ENCODE measurements at places on chromosomes 5 and 9. TPM values are rescaled to one million over a fixed set of nuclear protein-coding genes. Genes with fewer than 3 reads are reported as not detected.

The FGF1 gene
- total RNA-seq = 3.8 TPM

The CDC20B gene
- not detected for total RNA-seq

The ZNF189 gene
- total RNA-seq = 12.4 TPM

The ARHGEF28 gene
- total RNA-seq = 26.2 TPM

The SPRY4 gene
- 2.6 TPM for total RNA-seq

The WDR41 gene
- total RNA-seq = 69.5 TPM

The KIF24 gene
- total RNA-seq = 0.68 TPM

The TEK gene
- 29.1 TPM for total RNA-seq

The SPATA31C1 gene
- not detected for total RNA-seq

The OTULINL gene
- 0.08 TPM for total RNA-seq

The TAF11L5 gene
- total RNA-seq = not detected

The BRINP1 gene
- 27.4 TPM for total RNA-seq

The C1QTNF2 gene
- total RNA-seq = 0.35 TPM

The CEP72 gene
- 1.7 TPM for total RNA-seq

The B4GALT1 gene
- total RNA-seq = 37.4 TPM

The STPG3 gene
- not detected for total RNA-seq

The ICE1 gene
- total RNA-seq = 9.1 TPM

The VCAN gene
- total RNA-seq = 735 TPM

The SHOC1 gene
- not detected for total RNA-seq

The MED7 gene
- 4.3 TPM for total RNA-seq

The SOHLH1 gene
- total RNA-seq = not detected

The GABRA1 gene
- total RNA-seq = not detected

The HBEGF gene
- 12.0 TPM for total RNA-seq

The PCDH12 gene
- under 0.01 TPM for total RNA-seq

The BOD1 gene
- total RNA-seq = 66.1 TPM

The PDE6A gene
- not detected for total RNA-seq

Measured in smooth muscle cell of the coronary artery (primary cell).